ENCODE measurements at places on chromosomes 7 and 10. TPM values are rescaled to one million over a fixed set of nuclear protein-coding genes. Genes with fewer than 3 reads are reported as not detected.

The MMP21 gene
- total RNA-seq, result 1.2 TPM

The ERVW-1 gene
- total RNA-seq, result not detected

The BUD31 gene
- 43.3 TPM for total RNA-seq

The LAMB4 gene
- total RNA-seq, result 3.7 TPM

The SPDYE2B gene
- total RNA-seq, result not detected

The HOGA1 gene
- total RNA-seq, result 1.6 TPM

The PKD1L1 gene
- 2.1 TPM for total RNA-seq

The FOXI2 gene
- total RNA-seq, result not detected

The PDE6C gene
- total RNA-seq, result 4.2 TPM

The CEP55 gene
- total RNA-seq, result 7.3 TPM

The ARHGEF35 gene
- total RNA-seq, result 6.2 TPM

The SUGCT gene
- 8.1 TPM for total RNA-seq

The NYAP1 gene
- 6.0 TPM for total RNA-seq

The CLIP2 gene
- total RNA-seq, result 63.3 TPM

The OLAH gene
- 0.93 TPM for total RNA-seq

The AUTS2 gene
- 147 TPM for total RNA-seq

The SRRM3 gene
- 20.2 TPM for total RNA-seq

The ACTR3C gene
- 5.3 TPM for total RNA-seq

The IL6 gene
- total RNA-seq, result not detected

The WASL gene
- total RNA-seq, result 41.5 TPM

The GIMAP6 gene
- 11.7 TPM for total RNA-seq

The TTYH3 gene
- total RNA-seq, result 87.3 TPM

The GRID2IP gene
- total RNA-seq, result not detected

The PLAU gene
- 8.1 TPM for total RNA-seq

The CUL2 gene
- total RNA-seq, result 36.3 TPM

The GHRHR gene
- total RNA-seq, result not detected

The PKD2L1 gene
- 0.16 TPM for total RNA-seq

The COX19 gene
- 15.0 TPM for total RNA-seq

The DGKB gene
- total RNA-seq, result 22.7 TPM

The COL13A1 gene
- 8.1 TPM for total RNA-seq

The SLC29A4 gene
- 24.8 TPM for total RNA-seq

The ACSL5 gene
- total RNA-seq, result 3.6 TPM

The LMTK2 gene
- 26.6 TPM for total RNA-seq
